Right atrium auricular region (tissue), 2 donors: ENCODE measurements at places on chromosomes 5 and 9. TPM values are rescaled to one million over a fixed set of nuclear protein-coding genes. Genes with fewer than 3 reads are reported as not detected.

Gene RNF208
- total RNA-seq: 7.9 TPM

Gene TLX3
- not detected for total RNA-seq

Gene TAF11L5
- total RNA-seq: not detected

Gene SOHLH1
- not detected for total RNA-seq

Gene ECM2
- 18.5 TPM for total RNA-seq

Gene KDM4C
- 11.0 TPM for total RNA-seq

Gene ASTN2
- total RNA-seq: 32.2 TPM

Gene TAS2R1
- total RNA-seq: not detected

Gene PLCXD3
- 68.3 TPM for total RNA-seq

Gene TMEM174
- total RNA-seq: not detected

Gene MRPL36
- 40.5 TPM for total RNA-seq

Gene TMEFF1
- total RNA-seq: not detected

Gene NTRK2
- total RNA-seq: 30.1 TPM

Gene SV2C
- total RNA-seq: 0.15 TPM
